ENCODE measurements at places on chromosomes 1 and 21. TPM values are rescaled to one million over a fixed set of nuclear protein-coding genes. Genes with fewer than 3 reads are reported as not detected.

GRCh38 chr1:213242883-213243282 is 191.8 kb downstream of the RPS6KC1 start:
- no peak for DNase-seq

DNA sequence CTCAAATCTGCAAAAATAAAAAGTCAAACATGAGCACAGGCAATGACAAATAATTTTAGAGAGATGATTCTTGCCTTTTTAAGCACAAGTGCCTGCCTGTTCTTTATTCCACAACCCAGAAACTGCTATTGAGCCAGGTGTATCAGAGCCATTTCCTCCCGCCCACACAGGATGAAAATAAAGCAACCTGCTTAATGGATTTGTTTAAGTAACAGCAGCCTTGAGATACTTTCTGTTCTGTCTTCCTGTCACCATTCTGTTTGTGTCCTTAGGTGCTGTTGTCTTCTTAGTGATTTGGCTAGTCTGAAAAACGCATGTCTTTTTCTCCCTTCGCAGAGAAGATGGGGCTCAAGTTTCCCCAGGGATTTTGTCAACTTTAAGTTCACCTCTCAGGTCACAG is 11.4 kb downstream of the RPE65 start:
- DNase-seq, result no peak

GRCh38 chr1:230827081-230827681 is 41.1 kb downstream of the C1orf198 start:
- DNase-seq, result no peak

- no peak for DNase-seq
Measured at GRCh38 chr21:27408826-27409225, 441.9 kb upstream of the ADAMTS5 start.

The ADORA1 gene
- total RNA-seq, result 30.6 TPM
